Activated naive CD4-positive, alpha-beta T cell treated with anti-CD3 and anti-CD28 coated beads for 36 hours (primary cell): ENCODE measurements at places on chromosomes 7 and 10. TPM values are rescaled to one million over a fixed set of nuclear protein-coding genes. Genes with fewer than 3 reads are reported as not detected.
A peak's percentile ranks its signal among the peaks of the same experiment; 100 is the strongest.

ZYX gene
- 75.1 TPM for total RNA-seq

STAM gene
- 16.6 TPM for total RNA-seq

AKR1C2 gene
- total RNA-seq, result 0.10 TPM

LDB3 gene
- 0.38 TPM for total RNA-seq

IGFBP1 gene
- total RNA-seq, result not detected

ANXA8L1 gene
- total RNA-seq, result not detected

DNA sequence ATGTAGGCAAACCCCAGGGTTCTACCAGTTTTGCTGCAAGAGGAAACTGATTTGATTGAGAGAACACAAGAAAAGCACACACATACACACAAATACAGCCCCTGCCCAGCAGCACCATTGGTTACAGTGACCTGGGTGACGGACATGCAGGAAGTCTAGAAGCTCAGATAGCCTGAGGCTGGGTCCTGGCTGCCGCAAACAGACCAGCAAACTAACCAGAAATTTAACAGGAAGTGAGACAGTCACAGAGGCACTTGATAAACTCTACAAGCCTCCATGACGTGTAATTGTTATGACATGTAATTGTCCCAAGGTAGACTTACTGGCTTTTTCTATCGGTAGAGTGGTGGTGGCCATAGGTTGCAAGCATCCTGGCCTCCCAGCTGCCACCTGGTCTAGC, 58.9 kb downstream of the PRKAR2B start:
- no peaks in the 10 kb centered on the region for H3K27me3 ChIP-seq
- no peak overlapping the region for H3K4me3 ChIP-seq
- peaks cover 7% of the 10 kb centered on the region for H3K36me3 ChIP-seq
- no peak overlapping the region for H3K27ac ChIP-seq

DNA sequence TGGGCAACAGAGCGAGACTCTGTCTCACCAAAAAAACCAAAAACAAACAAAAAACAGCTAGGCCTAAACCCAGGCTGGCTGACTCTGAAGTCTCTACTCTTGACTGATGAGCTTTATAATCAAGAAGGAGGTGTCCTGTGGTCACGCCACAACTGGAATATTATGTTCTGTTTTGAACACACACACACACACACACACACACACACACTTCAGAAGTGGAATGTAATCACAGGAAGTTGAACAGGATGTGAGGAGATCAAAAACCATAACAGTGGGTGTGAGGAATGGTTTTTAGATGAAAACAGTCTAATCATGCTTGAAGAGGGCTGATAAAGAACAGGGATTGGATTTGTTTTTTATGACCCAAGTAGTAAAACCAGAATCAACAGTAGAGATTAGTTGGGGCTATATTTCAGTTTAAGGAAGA, 51.1 kb upstream of the IL6 start:
- no peaks in the 10 kb centered on the region for H3K27me3 ChIP-seq
- no peaks in the 10 kb centered on the region for H3K36me3 ChIP-seq
- peak; percentile 70 for DNase-seq
- peaks cover 86% of the 10 kb centered on the region for H3K4me1 ChIP-seq
- H3K4me3 ChIP-seq, result no peak overlapping the region

GRCh38 chr7:33862946-33863814, 42.2 kb upstream of the BMPER start:
- DNase-seq, result no peak
- no peaks in the 10 kb centered on the region for H3K4me1 ChIP-seq
- no peaks in the 10 kb centered on the region for H3K36me3 ChIP-seq
- H3K27me3 ChIP-seq, result peaks cover 3% of the 10 kb centered on the region
- H3K4me3 ChIP-seq, result no peak overlapping the region
- no peak overlapping the region for H3K27ac ChIP-seq

GRCh38 chr7:148303295-148304082, 287.1 kb upstream of the C7orf33 start:
- no peaks in the 10 kb centered on the region for H3K36me3 ChIP-seq
- no peaks in the 10 kb centered on the region for H3K27me3 ChIP-seq
- H3K4me3 ChIP-seq, result no peak overlapping the region
- DNase-seq, result no peak
- no peak overlapping the region for H3K27ac ChIP-seq

- no peak overlapping the region for H3K27ac ChIP-seq
- no peaks in the 10 kb centered on the region for H3K36me3 ChIP-seq
- DNase-seq, result no peak
- no peaks in the 10 kb centered on the region for H3K4me1 ChIP-seq
Observed at GRCh38 chr7:28354601-28355402, 57.5 kb upstream of the CREB5 start.

DNA sequence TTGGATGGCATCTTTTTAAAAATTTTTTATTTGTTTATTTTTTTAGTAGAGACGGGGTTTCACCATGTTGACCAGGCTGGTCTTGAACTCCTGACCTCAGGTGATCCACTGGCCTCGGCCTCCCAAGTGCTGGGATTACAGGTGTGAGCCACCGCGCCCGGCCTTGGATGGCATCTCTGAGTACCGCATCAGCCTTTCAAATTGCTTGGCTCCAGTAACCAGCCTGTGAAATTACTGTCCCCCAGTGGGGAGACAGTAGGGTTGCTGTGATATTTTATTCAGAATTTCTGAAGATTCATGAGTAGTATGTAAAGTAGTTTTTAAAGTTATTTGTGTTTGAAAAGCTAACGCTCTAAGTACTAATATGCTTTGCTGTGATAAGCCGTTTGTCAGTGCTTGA, 1.2 kb downstream of the NUB1 start:
- no peak for DNase-seq
- H3K27me3 ChIP-seq, result no peaks in the 10 kb centered on the region
- peak overlapping the region; percentile 82 for H3K27ac ChIP-seq

- no peak overlapping the region for H3K27ac ChIP-seq
- no peak for DNase-seq
- H3K27me3 ChIP-seq, result peaks cover 16% of the 10 kb centered on the region
Observed at GRCh38 chr10:24415455-24416125, 206.7 kb downstream of the KIAA1217 start.

- no peaks in the 10 kb centered on the region for H3K36me3 ChIP-seq
- H3K27ac ChIP-seq, result no peak overlapping the region
- H3K4me1 ChIP-seq, result no peaks in the 10 kb centered on the region
- DNase-seq, result no peak
Observed at GRCh38 chr7:49707891-49708290, 65.5 kb upstream of the VWC2 start.
